ENCODE measurements at places on chromosomes 7 and 10.

GRCh38 chr10:119595134-119595675, 1.6 kb downstream of the TIAL1 start:
- DNase-seq: no peak

DNA sequence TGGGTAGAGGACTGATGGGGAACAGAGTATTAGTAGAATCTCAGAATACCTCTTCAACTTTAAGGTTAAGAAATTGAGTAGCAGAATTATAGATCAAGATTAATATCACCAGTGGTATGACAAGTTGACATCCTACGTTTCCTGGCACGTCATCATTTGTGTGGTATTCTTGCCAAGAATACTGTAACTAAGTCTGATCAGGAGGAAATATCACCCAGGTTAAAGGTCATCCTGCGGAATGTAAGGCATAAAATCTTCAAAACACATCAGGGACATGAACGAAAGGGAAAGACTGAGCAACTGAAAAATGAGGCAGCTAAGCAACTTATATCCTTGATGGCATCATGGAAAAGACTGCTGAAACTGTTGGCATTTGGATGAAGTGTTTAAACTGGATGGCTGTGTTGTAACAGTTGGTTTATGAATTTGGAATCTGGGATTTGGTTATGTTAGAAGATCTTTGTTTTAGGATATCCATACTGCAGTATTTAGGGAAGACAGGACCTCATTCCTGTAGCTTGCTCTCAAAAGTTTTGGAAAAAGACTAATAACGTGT, 86.1 kb downstream of the TRIM24 start:
- DNase-seq: no peak

- DNase-seq: no peak
These were observed 264.0 kb upstream of the PRKCQ start for GRCh38 chr10:6843894-6844650.

GRCh38 chr10:119668461-119668860, 17.3 kb downstream of the BAG3 start:
- DNase-seq: no peak

DNA sequence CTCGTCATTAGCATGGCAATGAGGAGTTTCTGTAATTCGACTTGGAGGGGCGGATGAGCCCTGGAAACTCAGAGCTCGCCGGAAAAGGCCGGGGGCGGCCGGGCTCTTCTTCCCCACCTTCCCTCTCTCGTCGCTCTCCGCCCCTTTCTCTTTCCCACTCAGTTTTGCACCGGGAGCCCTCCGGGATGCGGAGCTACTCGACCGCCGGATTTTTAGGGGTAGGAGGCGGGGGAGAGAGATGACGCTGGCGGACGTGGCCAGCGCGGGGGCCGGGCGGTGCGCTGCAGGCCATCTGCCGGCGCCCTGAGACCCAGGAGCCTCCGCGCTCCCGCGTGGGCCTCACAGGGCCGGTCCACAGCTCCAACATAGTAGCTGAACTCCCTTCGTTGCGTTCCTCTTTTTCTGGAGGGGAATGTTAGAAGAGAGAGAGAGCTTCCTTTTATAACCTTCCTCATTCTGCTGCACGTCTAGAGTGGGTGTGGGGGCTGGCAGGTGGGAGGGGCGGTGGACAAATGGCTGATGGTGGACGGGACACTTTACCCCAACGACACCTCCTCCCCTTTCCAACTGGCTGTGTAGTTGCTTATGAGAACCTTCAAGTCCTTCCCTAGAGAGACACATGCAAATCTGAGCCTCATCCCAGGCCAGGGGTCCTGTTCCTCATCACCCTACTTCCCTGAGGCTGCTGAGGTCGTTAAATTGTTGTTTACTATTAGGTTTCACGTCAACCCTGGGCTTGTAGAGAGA, 1.1 kb upstream of the HOXA1 start:
- no peak for DNase-seq

- no peak for DNase-seq
These were observed 13.8 kb downstream of the LRRN3 start for GRCh38 chr7:111104710-111105109.

GRCh38 chr10:3273966-3274365, 101.4 kb upstream of the PITRM1 start:
- DNase-seq: no peak

DNA sequence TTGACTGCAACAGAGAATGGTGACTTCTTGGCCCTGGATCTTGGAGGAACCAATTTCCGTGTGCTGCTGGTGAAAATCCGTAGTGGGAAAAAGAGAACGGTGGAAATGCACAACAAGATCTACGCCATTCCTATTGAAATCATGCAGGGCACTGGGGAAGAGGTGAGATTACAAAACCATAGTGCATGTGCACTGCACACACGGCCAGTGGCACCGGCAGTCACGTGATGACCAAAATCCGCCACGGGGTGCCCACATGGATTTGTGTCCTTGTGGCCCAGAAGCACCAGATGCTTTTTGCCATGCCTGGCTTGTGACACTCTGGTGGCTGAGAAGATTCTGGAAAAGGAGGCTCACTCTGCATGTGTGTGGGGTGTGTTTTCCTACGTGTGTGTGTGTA, 32.4 kb downstream of the TACR2 start:
- no peak for DNase-seq

GRCh38 chr10:126336801-126337200, 51.5 kb downstream of the ADAM12 start:
- DNase-seq: no peak
